NCI-H1436 (cell line): ENCODE measurements at places on chromosomes 4 and X.
A peak's percentile ranks its signal among the peaks of the same experiment; 100 is the strongest.

- DNase-seq: no peak
Measured at GRCh38 chr4:158051401-158052235, 121.2 kb downstream of the GASK1B start.

- DNase-seq: no peak
Measured at GRCh38 chr4:98510757-98511517, 147.5 kb downstream of the TSPAN5 start.

- DNase-seq: no peak
Measured at GRCh38 chrX:19630228-19630627, 114.9 kb upstream of the MAP3K15 start.

DNA sequence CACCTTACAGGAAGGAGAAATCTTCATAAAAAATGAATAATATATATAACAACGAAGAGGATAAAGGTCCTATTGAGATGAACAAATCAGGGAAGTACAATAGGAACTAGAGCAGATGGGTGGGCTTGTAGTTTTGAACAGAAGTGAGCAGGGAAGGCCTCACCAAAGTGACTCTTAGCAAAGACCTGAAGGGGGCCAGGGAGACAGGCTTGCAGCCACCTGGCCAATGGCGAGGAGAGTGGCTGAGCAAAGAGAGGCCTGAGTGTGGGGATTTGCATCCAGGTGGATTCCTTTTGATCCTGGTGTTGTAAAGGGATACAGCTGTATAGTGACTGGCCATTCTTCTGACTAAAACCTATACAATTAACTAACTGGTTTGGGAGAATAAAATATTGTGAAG, 354.1 kb downstream of the CAMK2D start:
- no peak for DNase-seq

- DNase-seq: no peak
Measured at GRCh38 chr4:10897076-10897475, 212.5 kb upstream of the CLNK start.

DNA sequence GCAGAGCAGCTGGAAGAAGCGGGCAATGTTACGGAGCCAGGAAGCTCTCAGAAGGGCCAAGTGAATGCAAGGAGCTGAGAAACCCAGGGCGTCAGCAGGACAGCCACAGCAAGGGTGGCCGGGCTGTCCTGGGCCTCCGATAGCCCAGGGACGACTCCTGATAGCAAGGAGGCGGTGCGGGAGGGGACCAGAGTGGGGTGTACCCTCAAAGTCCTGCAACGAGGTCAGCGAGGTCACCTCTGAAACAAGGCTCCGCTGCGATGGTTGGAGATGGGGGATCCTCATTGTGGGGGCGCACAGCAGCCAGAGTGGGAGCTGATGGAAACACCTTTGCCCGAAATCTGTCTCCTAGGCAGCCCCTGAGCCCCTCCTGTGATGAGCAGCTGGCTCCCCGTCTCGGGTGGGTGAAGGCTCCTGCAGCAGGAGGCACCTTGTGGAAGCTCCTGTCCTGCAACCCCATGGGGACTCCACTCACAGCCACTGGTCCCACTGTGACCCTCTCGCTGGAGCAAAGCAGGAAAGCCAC, 4.3 kb upstream of the CCNQ start:
- no peak for DNase-seq

DNA sequence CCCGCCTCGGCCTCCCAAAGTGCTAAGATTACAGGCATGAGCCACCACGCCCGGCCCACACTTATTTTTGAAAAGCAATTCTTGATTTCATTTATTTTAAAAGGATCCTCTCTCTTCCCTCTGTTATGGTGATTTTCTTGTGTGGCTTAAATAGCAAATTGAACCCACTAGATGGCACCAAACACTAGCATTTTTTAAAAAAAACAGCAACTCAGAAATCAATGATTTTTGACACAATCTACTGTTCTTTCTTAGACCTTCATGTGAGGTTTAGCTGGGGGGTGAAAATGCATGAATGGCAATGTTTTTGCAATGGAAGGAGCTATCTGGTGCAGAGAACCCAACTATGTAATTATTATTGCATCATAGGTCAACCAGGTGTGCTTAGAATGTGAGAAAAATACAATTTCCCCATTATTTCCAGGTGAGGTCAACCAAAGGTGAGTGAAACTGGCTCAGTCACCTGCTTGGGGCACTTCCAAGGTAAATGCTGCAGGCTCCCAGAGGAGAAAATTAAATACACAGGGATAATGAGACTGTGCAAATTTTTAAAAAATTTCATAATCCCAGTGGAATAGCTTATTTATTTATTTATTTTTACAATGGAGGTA, 226.7 kb upstream of the PRKX start:
- no peak for DNase-seq

DNA sequence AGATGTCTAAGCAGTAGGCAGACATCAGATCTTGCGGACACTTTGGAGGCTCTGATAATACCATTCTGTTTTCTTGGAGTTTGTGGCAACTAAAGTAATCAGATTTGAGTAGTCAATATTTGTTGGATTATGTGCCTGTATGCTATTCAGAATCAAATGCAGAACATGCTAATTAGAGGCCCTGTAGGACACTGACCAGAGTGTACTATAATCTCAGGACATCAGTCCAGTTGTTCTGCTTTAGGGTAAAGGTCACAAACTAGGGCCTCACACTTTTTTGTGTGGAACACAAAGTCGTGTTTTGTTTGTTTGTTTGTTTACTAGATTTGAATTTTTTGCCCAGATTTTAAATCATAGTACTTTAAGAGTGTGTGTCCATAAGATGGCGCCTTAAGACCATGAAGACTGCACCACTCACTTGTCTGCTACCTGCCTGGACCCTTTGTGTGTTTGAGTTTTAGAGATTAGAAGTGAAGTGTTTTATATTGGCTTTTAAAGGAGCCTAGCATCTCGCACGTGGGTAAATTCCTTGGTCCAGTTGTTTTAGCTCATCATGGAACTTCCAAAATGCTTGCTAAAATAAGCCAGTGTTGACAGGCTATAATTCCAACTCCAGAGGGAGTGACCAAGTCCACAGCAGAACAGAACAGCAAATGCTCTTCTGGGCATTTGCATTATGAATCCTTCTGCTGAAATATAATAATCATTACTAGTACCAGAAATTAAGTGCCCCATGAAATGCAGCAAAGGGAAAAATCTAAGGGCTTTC, 34.7 kb downstream of the IL13RA1 start:
- DNase-seq: peak; percentile 4

DNA sequence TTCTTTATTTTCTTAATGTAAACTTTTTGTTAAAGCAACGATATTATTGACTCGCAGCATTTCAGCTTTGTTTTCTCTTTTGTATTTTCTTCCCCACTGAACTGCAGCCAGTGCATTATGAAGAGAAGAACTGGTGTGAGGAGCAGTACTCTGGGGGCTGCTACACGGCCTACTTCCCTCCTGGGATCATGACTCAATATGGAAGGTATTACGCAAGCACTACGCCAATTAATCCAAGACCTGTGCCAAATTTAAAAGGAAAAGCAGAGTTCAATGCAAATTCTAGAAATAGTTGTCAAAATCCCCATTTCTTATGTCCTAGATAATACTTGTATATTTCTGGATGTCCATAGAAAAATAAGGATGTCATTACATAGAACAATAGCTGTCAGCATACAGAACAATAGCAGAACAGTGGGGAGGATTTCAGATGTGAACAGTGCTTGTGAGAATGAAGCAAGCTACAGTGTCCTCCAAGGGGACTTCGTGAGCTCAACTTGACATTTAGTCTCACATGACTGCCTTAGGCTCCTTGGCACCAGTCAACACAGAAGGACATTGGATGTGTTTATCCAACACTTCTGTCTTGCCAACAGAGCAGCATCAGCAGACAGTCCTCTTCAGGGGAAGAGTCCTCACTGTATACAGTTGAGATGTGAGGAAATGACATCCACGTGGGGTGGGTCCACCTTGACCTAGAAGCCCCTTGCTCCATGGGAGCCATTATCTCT, 85.9 kb downstream of the MAOA start:
- DNase-seq: no peak

DNA sequence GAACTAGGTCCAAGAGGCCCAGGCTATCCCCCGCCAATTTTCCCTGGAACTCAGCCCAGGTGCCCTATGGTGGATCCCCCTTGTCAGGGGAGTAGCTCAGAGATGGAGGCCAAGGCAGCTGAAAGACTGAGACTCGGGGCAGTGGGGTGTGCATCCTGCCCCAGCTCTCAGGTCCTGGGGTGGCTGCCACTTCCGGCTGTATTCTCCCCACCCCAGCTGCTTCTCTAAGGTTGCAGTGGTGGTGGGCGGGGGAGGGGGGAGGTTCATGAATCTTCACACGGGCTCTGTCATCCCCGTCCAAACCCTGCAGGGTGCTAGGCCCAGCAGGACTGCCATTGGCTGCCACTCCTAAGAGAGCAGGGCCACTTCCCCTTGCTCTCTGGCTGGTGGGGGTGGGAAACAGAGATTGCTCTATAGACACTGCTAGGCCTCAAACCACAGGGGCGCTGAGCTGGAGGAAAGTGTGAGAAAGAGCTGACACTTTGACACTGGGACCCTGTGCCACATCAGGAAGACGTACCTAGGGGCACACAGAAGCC, 1.5 kb downstream of the SASH3 start:
- no peak for DNase-seq

- DNase-seq: no peak
Measured at GRCh38 chrX:119189595-119189994, 46.5 kb upstream of the PGRMC1 start.

GRCh38 chrX:110089656-110090403, 86.9 kb downstream of the TMEM164 start:
- DNase-seq: no peak

DNA sequence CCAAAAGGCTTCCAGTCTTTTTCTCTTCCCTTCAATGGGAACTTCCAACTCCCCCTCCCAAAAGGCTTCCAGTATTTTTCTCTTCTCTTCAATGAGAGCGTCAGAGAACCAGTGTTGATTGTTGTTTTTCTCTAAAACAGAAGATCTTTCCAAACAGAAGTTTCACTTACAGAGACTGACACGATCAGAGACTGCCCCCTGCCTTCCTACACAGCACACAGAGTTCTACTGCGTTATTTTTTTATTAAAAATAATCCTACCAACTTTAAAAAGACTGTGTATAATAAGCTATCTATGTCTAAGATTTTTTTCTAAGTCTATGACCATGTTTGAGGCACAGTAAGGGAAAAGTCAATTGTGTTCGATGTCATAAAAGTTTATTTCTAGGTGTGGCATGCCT, 3.5 kb upstream of the HTR2C start:
- no peak for DNase-seq

GRCh38 chr4:6773106-6773505, 9.4 kb upstream of the KIAA0232 start:
- DNase-seq: no peak

DNA sequence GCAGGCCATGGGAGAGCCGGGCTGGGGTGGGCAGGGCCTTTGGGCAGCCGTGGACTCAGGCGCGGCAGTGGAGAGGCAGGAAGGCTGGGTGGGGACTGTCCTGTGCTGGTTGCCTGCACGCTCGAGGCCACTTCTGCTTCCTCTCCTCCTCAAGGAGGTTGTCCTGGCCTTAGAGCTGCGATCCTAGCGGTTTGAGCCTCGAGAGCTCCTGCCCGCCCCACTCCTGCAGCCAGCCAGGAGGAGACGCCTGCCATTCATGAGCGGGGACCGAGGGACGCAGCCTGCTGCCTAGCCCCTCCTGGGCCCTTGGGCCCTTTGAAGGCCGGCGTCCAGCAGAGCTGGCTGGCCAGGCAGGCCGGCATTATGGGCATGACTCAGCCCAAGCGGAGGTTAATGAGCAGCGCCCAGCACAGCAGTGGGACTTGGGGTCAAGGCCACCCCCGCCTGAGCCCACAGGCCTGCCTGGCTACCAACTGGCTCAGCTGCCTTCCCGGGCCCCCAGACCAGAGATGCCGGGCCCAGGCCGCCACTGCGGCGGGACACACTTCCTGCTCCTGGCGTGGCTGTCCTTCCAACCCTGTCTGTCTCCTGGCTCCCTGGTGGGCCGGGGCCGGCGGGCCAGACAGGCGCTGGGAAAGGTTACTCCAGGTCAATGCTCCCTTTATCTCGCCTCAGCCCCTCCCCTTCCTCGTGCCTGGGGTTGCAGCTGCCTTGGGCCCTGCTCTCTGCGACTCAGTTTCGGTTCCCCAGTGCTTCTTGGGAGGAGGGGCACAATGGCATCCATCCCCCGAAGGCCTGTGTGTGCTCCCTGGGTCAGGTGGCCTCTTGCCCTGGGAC, 1.8 kb downstream of the ABCD1 start:
- no peak for DNase-seq
